ENCODE measurements at places on chromosomes 1 and 21.

- DNase-seq = no peak
Measured at GRCh38 chr1:167713330-167714081, 8.3 kb upstream of the MPZL1 start.

GRCh38 chr1:116255486-116256285, 117.4 kb upstream of the ATP1A1 start:
- no peak for DNase-seq

- DNase-seq = no peak
Measured at GRCh38 chr1:241899210-241899609, 51.2 kb downstream of the EXO1 start.

GRCh38 chr21:42039911-42040351, 29.8 kb upstream of the ZBTB21 start:
- DNase-seq = no peak

GRCh38 chr1:162667381-162668080, 35.3 kb downstream of the DDR2 start:
- DNase-seq = no peak

- no peak for DNase-seq
Measured at GRCh38 chr1:24636661-24637357, 6.3 kb upstream of the SRRM1 start.

DNA sequence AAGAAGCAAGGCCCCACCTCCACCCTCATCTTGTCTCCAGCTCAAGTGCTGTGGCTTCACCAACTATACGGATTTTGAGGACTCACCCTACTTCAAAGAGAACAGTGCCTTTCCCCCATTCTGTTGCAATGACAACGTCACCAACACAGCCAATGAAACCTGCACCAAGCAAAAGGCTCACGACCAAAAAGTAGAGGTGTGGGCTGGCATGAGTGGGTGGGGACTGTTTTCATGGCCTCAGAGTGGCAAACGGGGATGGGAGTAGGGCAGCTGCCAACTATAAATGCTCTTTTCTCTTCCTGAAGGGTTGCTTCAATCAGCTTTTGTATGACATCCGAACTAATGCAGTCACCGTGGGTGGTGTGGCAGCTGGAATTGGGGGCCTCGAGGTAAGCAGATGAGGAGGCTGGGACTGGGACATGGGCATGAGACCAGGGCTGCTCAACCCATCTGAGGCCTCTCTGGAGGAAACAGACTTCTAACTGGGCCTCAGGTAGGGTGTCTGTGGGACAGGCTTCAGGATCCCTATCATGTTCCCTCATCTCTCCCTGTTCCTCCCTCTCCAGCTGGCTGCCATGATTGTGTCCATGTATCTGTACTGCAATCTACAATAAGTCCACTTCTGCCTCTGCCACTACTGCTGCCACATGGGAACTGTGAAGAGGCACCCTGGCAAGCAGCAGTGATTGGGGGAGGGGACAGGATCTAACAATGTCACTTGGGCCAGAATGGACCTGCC, 8.8 kb upstream of the P3R3URF start:
- no peak for DNase-seq

GRCh38 chr1:46285730-46286477, 17.5 kb downstream of the LRRC41 start:
- DNase-seq = peak; percentile 7

- DNase-seq = no peak
Measured at GRCh38 chr1:211752317-211752716, 76.9 kb upstream of the NEK2 start.

DNA sequence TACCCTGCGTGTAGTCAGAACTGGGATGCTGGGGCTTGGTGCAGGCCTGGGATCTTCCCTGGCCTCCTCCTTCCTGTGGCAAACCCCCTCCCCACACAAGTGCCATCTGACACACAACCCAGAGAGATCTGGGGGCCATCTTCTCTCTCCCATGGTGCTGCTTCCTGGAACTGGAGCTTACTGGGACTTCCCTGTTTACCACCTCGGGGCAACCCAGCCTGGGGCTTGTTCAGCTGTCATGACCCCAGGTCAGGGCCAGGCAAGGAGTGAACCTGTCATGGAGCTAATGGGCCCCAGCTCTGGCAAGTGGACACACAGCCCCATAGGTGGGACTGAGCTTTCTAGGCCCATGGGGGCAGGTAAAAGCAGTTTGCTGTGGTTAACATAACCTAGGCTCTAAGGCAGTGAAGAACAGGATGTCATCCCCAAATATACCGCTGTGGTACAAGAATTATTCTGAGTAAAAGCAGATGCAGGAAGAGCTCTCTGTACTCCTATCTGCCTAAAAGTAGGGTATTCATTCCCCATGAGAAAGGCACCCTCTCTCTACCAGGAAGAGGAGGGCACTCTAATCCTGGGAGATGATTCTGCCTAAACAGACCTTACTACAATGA, 2.4 kb downstream of the TRIM11 start:
- DNase-seq = no peak

DNA sequence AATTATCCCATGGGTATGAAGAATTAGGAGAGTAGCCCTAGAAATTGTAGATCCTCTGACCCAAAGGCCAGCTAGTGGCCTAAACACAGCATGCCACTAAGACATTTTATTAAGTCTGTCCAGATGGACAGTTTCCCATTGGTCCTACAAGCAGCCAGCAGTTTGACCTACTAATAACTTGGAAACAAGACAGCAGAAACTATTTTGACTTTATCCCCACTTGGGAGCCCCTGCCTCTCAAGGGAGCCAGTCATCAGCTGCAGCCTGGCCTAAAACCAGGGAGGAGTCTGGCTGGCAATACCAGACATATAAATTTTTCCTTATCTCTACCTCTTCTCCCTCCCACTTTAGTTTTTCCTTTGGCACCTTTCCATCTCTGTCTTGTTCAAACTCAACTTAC, 222.6 kb upstream of the KCTD3 start:
- DNase-seq = no peak

Data from CD4-positive, alpha-beta T cell treated with Interleukin-4 for 1 hour (primary cell).